ENCODE measurements at places on chromosomes 6 and 20.

DNA sequence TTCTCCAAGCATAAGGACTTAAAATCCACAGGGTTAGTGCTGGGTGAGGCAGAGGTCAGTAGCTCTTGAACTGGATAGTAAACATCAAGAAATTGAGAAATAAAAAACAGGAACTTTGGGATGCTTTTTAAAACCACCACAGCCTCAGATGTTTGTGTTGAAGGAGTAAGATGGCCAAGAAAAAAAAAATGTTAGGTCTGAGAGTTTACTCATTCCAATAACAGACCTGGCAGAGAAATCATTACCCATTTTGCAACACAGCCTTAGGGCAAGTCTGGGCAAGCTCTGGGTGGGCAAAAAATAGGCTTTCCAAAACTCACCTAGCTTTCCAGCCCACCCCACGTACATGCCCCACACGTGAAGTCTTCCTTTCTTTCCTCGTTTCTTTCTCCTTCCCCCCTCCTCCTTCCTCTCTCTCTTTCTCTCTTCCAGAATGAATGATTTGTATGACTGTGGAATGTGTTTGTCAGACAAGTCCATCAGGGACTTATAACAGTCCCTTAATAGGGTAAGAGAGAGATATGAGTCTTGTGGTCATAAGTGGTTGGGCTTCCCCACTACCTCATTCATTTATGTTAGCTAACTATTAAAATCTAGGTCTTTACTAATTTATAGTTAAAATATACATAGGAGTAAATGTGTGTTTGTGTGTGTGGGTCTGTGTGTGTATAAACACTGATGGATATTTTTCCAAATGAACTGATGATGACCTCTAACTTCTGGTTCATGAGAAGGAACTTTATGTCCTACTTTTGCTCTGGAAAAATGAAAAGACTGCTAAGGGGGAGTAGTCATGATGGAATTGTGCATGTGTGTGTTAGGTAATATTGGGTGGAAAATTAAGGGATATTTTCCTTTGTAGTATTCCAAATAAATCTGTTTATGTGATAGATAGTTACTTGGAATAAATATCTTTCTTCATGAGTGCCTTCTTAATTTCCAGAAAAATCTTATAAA is 18.0 kb upstream of the DSE start:
- no peak for DNase-seq

- no peak for DNase-seq
Measured at GRCh38 chr6:163151212-163151611, 263.3 kb upstream of the QKI start.

DNA sequence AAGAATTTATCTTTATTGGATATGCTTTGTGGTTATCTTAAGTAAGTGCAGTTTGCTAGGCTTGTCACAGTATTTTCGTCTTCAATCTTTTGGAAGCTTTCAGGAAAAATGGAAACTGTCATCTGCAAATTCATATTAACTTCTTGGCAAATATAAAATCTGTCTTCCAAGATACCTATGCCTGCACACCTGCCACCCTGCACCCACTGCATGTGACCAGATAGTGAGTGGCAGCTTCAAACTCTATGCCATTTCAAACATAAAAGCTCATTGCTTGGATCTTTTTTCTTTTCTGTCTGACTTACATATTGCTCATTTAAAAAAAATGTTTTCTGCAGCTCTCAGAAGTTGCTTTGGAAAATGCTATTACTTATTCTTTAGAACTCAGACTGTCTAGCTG is 14.1 kb downstream of the OPRM1 start:
- no peak for DNase-seq

DNA sequence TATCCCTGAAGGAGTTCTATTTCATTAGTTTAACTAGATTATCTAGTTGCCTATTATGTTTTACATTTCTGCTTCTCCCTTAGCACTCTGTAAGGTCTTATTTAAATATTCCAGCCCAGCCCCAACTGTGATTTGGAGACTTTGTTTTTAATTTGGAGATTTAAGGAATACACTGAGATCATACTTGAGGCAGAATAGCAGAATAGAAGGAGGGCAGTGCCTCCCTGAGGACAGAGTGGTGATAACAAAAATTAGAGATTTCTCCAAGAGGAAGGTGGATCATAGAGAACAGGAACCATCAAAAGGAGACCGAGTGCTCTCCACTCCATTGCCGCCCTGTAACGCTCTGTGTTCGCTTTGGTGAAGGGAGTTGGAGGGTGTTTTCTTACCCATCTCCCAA is 14.8 kb upstream of the CD164 start:
- no peak for DNase-seq

GRCh38 chr6:168217216-168217879 is 102.2 kb downstream of the DACT2 start:
- DNase-seq: no peak

GRCh38 chr20:2130683-2131082 is 29.1 kb downstream of the STK35 start:
- no peak for DNase-seq

DNA sequence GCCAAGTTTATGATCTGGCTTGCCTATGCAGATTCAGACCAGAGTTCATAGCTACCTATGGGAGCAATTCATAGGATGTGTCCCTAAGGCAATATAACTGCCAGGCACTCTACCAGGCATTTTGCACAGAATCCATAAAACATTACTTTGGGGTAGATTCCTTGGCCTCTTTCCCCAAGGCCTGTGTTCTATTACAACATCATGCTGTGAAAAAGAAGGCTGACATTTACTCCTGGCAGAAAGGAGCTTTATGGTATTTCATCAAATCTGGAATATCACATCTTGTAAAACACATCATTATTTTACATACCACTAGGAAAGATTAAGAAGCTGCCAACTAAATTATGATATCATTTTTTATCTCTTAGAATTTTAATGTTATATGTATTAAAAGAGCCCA is 287.0 kb upstream of the MARCKS start:
- DNase-seq: no peak

GRCh38 chr6:150734235-150734634 is 131.3 kb upstream of the MTHFD1L start:
- DNase-seq: no peak

DNA sequence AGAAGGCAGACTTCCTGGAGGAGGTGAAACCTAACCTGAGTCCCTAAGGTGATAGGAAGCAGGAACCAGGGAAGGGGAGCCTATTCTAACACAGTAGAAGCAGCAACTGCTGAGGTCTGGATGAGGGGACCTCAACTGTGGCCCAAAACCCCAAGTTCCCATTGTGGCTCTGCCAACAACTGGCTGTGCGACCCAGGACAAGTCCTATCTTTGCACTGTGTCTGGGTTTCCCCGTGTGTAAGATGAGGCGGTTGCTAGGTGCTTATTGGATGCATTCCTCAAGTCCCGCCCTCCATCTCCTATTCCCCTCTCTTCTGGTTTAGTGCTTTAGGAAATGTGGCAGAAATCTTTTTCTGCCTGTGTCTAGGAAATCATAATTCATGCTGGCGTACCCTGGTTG is 52.2 kb upstream of the TTPAL start:
- no peak for DNase-seq

GRCh38 chr6:169864148-169865020 is 113.0 kb downstream of the ERMARD start:
- no peak for DNase-seq

GRCh38 chr20:48154040-48154765 is 368.9 kb upstream of the SULF2 start:
- no peak for DNase-seq

DNA sequence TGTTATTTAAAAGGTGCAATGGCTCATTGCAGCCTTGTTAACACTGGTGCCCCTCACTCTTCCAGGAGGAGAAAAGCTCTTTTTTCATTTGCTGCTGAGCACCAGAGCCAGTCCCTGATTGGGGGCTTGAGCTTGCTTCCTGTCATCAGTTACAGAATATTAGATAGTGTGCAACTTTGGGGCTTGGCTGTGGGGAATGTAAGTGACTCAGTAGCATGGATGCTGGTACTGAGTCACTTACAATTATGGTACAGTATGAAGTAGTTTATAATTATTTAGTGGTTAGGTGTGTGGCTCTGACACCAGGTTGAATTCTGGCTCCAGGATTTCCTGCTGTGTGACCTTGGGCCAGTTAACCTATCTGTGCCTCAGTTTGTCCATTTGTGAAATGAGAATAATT is 37.6 kb downstream of the ANKS1A start:
- DNase-seq: no peak

- no peak for DNase-seq
Measured at GRCh38 chr20:53688085-53688484, 94.4 kb upstream of the ZNF217 start.

DNA sequence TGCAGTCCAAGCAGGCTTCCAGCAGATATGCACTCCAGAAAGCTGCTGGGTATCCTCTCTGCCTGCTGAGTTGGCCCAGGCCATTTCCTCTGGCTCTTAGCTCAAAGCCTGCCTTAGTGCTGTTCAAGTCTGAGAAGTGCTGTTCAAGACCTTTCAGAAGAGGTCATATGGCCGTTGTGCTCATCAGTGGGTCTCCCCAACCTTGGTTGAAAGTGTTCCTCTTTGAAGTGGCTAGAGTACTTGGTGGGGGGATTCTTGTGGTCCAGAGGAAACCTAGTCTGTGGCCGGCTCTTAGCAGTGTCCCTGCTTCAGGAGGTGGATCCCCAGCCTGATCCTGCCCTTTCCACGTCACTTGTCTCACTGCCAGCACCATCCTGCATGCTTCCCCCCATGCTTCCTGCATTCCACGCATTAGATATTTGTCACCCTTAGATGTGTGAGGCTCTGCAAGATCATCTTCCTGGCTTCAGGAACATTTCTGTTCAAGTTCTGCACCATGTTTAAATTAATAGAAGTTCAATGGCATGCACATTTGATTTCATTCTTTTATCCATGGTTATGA is 105.0 kb downstream of the FIG4 start:
- DNase-seq: no peak

- DNase-seq: no peak
Measured at GRCh38 chr20:16528078-16528477, 45.2 kb downstream of the KIF16B start.

- DNase-seq: no peak
Measured at GRCh38 chr20:8783734-8784133, 285.2 kb upstream of the PLCB4 start.

DNA sequence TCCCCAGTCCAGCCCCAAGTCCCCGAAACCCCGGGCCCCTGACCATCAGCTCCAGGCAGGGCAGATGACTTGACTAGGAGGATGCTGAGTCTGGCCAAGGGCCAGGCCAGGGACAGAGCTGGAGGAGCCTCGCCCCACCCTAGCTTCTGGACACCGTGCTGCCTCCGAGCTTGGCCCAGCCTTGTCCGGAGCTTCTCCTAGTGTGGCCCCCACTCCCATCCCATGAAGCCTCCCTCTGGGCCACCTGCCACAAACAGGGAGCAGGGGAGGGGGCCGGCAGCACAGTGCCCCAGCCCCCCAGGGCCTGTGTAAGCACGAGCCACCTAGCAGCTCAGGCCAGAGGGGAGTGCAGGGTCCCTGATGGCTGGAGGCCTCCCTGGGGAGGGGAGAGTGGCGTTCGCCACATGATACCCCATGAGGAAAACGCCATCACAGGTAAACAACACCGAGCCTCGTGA is 5.3 kb downstream of the EEF1A2 start:
- DNase-seq: no peak

GRCh38 chr6:42962502-42963178 is 2.1 kb downstream of the GNMT start:
- no peak for DNase-seq
